Esophagus mucosa (tissue), 1 donor: ENCODE measurements at places on chromosomes 4 and X. TPM values are rescaled to one million over a fixed set of nuclear protein-coding genes. Genes with fewer than 3 reads are reported as not detected.

- ATAC-seq, result peak; percentile 72
Measured at GRCh38 chrX:13646154-13646549, 6.8 kb upstream of the TCEANC start.

GRCh38 chr4:107619066-107619465 lies 101.0 kb downstream of the PAPSS1 start:
- ATAC-seq, result no peak

- ATAC-seq, result peak; percentile 82
Measured at GRCh38 chr4:104966349-104967033, 180.2 kb upstream of the TET2 start.

DNA sequence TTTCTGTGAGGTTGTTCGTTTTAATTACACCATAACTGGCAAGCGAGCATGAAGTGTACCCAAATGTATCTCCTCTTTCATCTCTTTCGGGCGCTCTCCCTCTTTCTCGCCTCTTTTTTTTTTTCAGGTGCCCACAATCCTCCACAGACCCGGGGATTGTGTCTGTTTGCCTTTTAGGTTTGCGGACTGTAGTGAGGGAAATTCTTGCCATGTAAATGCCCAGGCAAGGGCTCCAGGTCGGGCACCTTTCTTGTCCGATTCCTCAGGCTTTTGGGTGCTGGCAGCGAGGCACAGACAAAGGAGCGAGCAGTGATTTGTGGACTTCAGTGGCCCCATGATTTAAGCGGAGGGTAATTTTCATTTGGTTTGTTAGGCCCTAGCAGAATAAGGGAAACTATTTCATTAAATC lies 1.1 kb upstream of the PHOX2B start:
- no peak for ATAC-seq

DNA sequence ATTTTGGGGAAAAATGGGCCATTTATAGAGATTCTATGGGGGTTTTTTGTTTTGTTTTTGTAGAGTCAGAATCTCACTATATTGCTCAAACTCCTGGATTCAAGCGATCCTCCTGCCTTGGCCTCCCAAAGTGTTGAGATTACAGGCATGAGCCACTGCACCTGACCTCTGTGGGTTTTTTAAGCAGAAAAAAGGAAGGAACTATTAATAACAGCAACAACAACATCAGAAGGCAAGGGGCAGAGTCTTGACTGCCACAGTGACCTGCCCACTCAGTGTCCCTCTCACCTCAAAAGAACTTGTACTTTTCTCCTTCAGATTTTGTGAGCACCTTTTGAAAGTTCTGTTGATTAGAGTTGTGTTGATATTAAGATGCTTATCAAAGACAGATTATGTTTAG lies 48.1 kb downstream of the FNIP2 start:
- no peak for ATAC-seq

GRCh38 chrX:148417934-148418333 lies 82.5 kb upstream of the AFF2 start:
- ATAC-seq, result no peak

- no peak for ATAC-seq
Measured at GRCh38 chrX:150298841-150299551, 64.1 kb upstream of the MAMLD1 start.

GRCh38 chr4:54109241-54110018 lies 9.5 kb downstream of the GSX2 start:
- peak; percentile 18 for ATAC-seq

GRCh38 chr4:91031761-91032160 lies 904.6 kb downstream of the CCSER1 start:
- no peak for ATAC-seq

GRCh38 chrX:1449036-1449822 lies 3.5 kb downstream of the ASMTL start:
- ATAC-seq, result no peak

DNA sequence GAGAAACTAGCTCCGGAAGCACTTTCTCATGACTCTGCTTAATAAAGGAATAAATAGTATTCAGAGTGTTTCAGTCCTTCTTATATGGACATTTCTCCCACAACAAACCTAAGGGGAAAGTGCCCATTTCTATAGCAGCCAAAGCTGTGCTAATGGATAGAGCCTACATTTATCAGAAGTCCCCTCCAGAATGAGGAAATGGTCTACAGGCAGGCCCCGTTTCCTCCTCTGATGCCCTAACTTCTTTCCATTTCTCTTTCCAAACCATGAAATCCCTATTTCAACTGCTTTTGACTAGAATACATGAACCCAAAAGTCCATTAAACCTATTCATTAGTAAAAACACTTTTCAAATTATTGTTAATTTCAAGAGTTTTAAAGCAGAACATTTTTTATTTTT lies 4.5 kb downstream of the ACSL1 start:
- no peak for ATAC-seq

- ATAC-seq, result no peak
Measured at GRCh38 chrX:9662148-9662547, 103.5 kb downstream of the GPR143 start.

DNA sequence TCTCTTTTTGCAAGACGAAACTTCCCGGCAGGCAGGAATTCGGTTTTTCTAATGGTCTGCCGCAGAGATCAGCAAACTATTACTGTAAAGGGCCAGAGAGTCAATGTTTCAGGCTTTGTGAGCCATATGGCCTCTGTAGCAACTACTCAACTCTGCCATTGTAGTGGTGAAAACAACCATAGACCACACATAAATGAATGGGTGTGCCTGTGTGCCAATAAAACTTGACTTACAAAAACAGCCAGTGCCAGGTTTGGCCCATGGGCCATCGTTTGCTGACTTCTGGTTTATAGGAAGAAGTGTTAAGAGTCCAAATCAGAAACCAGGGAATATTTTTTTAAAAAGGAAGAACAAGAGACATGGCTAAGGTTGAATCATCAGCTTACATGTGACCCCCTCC lies 163.0 kb downstream of the SH3KBP1 start:
- no peak for ATAC-seq

- ATAC-seq, result no peak
Measured at GRCh38 chrX:77444075-77444474, 3.1 kb upstream of the FGF16 start.

GRCh38 chr4:187995322-187996207 lies at the start of gene ZFP42:
Gene ZFP42 (plus strand): TSS chr4:187995771. CDS start chr4:188002808, 7,037 bp downstream.
- ATAC-seq, result peak; percentile 51

DNA sequence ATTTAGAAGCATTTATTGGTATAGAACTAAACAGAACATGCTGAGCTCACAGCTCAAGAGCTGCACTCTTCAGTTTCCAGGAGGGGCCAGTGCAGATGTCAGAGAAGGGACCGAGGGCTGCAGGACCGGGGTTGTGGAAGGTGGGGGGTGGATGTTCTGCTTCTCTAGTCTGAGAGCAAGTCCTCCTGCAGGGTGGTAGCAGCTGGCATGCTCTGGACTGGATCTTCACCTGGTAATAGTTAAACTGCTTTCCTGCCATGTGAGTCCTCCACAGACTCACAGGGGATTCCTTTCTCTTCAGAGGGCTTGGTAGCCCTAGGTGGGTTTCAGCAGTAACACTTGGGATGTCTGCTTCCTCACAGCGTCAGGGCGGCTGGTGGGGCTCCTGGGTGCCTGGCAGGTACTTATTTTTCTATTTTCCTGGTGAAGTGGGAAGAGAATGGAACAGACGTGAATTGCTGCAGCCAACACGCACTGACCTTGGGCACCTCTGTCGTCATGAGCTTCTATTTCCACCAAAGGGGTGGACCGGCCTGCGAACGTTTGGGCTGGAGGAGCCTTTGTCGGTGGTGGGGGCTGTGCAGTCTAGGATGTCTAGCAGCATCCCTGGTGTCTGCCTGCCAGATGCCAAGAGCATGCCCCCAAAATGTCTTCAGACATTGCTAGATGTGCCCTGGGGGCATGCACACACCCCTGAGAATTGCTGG lies 2.5 kb downstream of the MAEA start:
- no peak for ATAC-seq

DNA sequence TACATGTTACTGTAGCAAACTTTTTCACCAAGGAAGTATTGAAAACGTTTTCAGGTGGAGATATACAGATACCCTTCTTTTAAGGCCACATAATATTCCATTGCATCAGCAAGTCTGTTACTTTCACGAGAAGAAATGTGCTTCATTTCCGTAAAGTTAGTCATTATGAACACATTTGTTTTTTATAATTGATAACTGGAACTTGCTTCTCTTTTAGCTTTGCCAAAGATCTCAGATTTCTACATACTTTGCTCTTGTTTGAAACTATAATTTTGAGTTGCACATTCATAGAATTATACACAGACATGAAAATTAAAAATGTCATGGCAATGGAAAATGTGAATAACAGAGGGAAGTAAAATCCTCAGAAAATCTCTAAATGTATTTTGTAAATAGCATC lies 128.7 kb upstream of the GIMD1 start:
- no peak for ATAC-seq

- ATAC-seq, result no peak
Measured at GRCh38 chr4:89640620-89641366, 196.2 kb downstream of the SNCA start.

DNA sequence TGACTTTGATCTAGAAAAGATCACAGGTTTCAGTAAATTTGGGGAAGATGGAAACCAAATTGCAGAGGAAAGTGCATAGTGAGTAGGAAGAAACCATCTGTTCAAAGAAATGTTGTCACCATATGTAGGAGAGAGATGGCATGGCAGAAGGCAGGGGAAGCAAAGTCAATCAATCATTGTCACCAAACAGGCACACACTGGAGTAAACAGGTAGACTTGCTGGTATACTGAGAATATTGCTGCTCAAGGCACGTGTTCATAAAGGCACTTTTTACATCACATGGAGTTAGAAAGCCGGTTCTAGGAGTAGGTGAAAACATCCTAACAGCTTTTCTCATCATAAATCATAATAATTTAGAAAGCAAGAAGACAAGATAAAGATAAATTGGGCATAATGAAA lies 550.5 kb upstream of the FAT1 start:
- ATAC-seq, result no peak

DNA sequence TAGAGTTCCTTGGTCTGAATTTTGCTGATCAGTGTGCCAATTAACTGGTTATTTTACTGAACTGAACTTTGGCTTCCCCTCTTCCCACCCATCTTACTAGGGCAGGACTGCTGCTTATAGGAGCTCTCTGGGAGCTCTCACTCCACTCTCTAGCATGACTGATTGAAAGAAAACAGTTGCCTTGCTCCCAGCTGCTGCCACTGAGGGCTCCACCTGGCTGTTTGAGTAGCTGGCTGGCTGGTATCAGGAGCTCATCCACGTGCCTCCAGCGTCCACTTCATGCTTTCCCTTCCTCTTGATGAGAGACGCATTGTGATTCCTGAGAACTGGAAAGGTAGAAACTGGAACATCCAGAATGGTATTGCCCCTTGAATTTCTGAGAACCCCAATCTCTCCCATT lies 73.0 kb upstream of the KLHL13 start:
- no peak for ATAC-seq

DNA sequence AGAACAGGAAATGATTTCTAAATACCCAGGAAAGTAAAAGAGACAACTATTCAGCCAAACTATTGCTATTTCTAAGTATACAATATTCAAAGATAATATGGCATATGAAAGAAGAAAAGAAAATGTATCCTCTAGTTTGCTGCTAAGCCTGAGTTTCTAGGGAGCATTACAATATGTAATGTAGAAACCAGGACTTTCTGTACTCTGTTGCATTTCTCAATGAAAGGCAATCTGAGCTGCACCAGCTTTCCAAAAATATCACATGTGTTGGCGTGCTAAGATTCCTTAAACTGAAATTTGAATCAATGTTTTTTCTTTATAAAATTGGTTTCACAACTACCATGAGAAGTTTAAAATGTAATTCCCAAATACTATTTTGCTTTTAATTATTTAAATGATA lies 129.6 kb downstream of the ANK2 start:
- ATAC-seq, result no peak

- ATAC-seq, result no peak
Measured at GRCh38 chr4:94351319-94351718, 8.7 kb upstream of the HPGDS start.

DNA sequence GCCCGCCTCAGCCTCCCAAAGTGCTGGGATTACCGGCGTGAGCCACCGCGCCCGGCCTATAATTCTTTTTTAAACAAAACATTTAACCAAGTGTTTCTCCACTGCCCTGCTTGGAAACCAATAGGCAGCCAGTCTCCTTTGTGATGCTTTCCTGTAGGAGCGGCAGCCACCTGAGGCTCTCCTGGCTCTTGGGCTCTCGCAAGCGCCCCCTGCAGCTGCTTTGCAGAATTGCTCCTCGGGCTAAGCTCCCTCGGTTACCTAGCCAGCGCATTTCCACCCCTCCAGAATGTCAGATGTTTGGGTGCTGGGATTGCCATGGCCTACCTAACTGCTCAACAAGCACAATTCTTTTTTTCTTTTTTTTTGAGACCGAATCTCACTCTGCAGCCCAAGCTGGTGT lies 7.7 kb downstream of the S100P start:
- no peak for ATAC-seq

DNA sequence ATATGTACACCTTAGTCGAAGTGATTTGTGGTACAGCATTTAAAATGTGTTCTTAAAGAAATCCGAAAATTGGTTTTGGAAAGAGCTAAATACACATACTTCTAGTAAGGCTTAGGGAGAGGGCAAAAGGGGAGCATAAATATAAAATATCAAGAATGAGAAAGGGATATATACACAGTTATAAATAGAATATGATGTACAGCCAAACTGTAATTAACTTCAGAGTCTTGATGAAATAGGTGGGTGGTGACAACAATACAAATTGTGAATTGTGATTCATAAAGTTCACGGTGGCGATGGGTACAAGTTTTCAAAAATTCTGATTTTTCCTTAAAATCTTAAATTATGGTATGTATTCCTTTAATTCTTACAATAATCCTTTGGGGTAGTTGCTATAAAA lies 62.2 kb downstream of the KDM6A start:
- no peak for ATAC-seq

GRCh38 chr4:168386002-168386401 lies 67.5 kb upstream of the DDX60 start:
- no peak for ATAC-seq

The TBX22 gene
- not detected for total RNA-seq

The SPANXA1 gene
- not detected for total RNA-seq

The CTAG2 gene
- not detected for total RNA-seq

The BEX5 gene
- total RNA-seq, result 0.80 TPM

The VSIG4 gene
- 2.9 TPM for total RNA-seq

The OTUD6A gene
- total RNA-seq, result not detected

The SOX3 gene
- total RNA-seq, result not detected

The TBC1D14 gene
- 48.1 TPM for total RNA-seq
